GM06990 (cell line): ENCODE measurements at places on chromosomes 12 and 14.

GRCh38 chr12:70849265-70849960 is 71.1 kb downstream of the PTPRR start:
- DNase-seq, result no peak

DNA sequence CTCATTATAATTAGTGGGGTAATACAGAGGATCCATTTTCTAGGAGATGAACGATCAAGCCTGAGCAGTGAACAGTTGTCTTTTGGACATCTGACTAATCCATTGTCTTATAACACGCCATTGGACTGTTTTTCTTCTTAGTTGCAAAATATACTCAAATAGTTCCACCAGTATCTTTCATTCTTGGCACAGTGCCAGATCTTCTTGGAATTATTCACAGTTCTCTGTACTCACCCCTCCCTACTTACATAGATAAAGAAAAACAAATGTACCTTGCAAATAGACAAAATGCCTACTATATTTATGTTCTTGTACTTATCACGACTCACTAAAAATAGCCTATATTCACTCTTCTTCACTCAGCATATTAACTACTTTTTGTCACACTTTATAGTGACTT is 3.8 kb downstream of the CBLN3 start:
- no peak for DNase-seq

DNA sequence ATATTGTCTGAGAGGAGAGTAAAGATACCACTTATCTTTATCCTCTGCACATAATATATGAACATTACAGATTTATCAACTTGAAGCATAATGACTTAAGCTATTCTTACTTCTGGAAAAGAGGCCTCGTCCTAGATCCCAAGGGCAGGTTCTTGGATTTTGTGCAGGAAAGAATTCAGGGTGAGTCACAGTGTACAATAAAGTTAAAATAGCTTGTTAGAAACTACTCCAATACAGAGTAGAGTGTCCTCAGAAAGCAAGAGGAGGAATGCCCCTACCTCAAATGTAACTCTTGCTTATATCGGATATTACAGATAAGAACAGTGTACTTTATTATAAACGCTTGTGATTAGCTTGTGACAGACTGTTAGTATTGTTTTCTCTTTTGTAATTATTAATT is 41.9 kb upstream of the ABCC9 start:
- DNase-seq, result no peak

DNA sequence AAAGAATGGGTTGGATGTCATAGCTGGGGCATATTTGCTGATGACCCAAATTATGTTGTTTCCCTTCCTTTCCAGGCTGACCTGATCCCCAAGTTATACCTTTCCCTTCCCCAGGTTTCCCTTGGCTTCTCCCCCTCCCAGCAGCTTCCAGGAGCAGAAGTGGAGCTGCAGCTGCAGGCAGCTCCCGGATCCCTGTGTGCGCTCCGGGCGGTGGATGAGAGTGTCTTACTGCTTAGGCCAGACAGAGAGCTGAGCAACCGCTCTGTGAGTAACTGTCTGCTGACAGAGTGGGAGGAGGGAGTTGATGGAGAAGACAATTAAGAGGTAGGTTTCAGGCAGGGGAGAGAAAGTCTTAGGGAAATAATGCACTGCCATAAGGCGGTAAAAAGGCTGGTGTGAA is 25.0 kb downstream of the A2ML1 start:
- DNase-seq, result no peak

DNA sequence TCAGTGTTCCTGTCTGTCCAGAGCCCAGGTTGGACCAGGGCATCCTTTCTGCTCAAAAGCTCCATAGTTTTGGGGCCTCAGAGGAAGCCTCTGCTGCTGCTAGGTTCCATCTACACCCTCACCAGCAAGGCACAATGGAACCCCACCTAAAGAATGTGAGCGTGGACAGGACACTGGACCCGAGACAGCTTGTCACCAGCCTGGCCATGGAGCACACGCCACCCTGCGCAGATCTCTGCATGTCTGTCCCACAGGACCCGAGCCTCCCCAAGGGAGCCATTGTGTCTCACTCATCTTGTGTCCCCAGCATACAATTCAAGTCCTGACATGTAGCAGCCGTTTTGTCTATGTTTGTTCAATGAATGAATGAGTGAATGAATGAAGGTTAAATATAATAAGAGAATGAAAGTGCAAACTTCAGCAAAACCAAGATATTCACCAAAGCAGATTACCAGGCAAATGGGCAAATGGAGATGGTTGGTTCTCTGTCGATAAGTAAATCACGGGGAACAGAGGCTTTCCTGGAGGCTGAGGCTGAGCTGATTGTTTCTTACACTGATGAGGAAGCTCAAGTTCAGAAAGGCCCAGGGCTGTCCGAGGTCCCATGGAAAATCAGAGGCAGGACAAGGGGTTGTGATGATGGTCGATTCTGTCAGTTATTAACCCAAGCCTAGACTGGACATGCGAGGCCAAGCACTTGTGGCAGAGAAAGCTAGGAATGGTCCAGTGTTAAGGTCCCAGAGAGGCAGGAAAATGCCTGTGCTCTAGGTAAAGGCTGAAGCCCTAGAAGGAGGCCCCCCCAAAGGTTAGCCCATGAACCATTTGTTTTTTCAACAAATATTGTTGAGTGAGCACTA is 27.0 kb downstream of the SERPINA3 start:
- DNase-seq, result no peak

DNA sequence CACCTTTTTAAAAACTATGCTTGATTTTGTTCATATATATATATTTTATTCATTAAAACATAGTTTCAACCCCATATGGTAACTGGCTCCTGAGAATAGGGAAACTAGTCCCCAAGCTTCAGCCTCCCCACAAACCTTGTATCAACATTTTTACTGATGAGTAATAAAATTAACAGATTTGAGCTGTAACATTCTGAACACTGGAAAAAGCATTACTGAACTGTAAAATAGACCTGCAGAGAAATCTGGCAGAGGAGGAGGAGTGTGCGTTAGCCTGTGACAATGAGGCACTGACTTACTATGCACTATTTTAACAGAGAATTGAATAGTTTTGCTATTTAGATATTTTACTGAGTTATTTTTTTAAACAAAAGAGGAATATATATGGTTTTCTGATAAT is 43.1 kb downstream of the FRS2 start:
- no peak for DNase-seq

GRCh38 chr14:92930737-92931602 is 8.0 kb downstream of the CHGA start:
- no peak for DNase-seq

DNA sequence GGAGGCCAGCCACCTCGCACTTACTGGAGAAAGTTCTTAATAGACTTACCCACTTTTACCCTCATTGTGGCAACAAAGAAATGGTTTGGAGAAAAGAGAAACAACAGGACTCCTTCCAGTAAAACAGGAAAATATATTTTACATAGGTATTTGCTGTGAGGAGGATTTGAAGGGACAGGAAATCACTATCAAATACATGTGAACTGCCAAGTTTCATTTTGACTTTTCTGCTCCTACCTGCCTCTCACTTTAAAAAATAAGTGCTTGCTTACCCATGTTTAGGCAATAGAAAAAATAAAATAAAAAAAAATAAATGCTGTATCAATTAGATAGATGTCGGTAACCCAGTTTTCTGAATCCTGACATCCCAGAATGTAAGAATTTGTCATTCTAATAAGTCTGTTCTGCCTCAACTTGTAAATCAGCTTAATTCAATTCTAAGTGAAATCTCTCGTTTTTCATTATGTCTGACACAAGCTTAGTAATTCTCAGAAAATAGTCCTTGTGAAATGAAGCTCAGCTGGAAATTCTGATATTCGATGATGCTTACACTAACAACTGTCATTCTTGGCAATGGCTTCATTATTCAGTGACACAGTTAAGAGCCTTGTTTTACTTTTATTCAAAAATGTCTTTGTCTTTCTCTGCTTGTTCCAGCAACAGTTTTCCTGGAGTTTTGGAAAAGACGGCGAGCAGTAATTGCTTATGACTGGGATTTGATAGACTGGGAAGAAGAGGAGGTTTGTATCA is 131.3 kb downstream of the SLC5A8 start:
- DNase-seq, result no peak

DNA sequence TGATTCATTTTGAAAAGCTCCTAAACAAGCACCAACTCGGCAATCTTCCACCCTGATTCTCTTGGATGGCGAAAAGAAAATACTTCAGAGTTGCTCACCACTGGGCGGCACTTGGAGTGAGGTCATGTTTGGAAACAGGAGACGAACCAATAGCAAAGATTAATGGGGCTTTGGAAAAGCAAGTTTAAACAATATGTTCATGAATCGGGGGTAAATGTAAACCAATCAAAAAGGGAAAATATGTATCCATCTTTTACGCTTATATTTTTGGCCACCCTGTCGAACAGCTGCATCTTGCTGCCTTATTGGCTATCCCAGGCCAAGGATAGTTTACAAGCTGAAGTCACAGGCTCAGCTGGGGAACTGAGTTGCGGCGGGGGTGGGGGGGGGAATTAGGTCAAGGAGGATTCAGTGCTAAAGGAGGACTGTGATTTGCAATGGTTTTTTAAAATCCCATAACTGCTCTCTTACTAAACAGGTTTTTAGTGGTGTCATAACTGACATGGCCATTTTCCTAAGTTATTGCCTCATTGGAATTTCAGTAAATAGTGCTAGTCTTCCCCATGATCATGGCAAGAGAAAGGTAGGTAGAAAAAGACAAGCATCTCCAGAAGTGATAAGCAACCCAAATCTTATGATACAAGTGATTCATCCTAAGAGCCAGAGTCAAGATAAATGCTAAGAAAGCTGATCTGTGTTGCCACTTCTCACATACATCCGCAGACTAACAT is 210.6 kb downstream of the PHLDA1 start:
- no peak for DNase-seq

DNA sequence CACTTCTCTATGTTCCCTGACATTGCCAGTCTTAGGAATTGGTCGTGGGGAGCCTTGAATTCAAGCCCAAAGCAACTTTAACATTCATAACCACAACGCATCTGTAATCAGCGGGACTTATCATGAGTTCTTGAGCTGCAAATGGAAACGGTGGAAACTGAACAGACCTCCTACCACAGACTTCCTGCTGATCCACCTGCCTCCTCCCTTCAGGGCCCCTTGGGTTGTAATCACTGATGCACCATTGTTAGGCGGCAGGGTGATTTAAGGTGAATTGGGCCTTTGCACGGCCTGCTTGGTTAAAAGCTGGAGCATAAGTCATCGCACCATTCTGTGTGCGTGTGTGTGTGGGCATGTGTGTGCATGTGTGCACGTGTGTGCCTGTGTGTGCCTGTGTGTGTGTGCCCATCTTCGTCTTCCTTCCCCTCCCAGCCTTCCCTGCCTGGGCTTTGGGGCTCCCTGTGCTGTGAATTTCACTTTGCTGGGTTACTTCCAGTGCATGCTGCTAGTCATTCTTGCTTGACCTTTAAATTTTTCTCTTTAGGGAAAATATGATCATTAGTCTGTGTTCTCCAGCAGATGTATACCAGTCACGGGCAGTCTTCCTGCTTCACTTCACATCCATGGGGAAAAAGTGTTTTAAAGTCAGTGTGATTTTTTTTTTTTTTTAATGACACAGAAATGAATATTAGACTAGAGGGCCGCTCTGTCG is 29.1 kb downstream of the CHST11 start:
- no peak for DNase-seq

DNA sequence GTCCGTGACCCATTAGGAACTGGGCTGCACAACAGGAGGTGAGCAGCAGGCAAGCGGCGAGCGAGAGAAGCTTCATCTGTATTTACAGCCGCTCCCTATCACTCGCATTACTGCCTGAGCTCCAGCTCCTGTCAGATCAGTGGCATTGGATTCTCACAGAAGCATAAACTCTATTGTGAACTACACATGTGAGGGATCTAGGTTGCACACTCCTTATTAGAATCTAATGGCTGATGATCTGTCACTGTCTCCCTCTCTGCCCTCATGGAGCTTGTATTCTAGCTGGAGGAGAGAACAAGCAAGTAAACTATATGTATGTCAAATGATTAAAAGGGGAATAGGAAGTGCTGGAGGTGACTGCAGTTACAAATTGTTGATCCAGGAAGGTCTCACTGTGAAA is 479.1 kb downstream of the EGLN3 start:
- DNase-seq, result no peak

DNA sequence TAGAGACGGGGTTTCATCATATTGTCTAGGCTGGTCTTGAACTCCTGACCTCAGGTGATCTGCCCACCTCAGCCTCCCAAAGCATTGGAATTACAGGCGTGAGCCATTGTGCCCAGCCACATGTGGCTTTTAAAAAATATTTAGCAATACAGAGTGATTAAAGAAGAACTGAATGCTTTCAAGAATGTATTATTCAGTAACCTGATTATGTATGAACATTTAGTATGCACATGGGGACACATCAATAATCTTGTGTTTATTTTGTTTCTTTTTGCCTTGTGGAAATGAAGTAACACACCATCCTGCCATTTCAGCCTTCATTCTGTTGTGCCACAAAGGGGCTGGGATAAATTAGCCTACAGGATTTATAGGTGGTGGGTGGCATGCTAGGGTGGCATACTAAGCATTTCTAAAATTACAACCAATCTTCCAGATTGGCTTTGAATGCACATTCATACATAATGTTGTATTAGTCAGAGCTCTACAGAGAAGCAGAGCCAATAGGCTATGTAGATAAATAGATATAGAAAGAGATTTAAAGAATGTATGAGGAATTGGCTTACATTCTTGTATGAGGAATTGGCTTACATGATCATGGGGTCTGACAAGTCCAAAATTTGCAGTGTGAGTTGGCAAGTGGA is 25.5 kb upstream of the TXNRD1 start:
- DNase-seq, result no peak

DNA sequence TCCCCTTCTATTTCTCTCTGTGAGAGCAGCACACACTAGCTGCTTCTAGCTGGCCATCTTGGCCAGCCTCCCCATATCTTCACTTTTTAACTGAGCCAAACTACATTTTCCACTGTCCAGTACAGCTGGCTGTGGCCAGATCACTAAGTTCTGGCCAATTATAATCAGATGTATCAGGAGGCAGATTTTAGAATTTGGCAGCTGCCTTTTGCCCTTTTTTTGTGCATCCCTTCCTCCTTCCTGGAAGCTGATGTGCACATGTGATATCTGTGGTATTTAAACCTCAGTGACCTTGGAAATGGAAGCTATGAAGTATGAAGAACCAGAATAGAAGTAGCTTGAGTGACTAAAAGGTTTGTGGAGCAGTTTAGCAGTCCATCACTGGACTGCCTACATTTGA is 49.8 kb upstream of the ANO6 start:
- DNase-seq, result no peak

DNA sequence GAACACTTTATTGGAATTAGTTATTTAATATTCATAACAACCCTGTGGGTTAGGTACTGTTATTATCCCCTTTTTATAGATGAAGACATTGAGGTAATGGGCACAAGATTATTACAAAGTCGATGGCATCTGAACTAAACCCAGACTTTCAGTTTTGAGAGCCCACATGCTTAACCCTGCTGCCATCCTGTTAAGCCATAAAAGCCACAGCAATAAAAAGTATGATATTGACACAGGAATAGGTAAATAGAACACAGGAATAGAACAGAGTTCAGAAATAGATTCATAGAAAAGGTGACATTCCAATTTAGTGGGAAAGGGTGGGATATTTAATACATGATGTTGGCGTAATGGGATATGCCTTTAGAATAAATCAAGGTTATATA is 119.8 kb downstream of the SLC38A1 start:
- no peak for DNase-seq

GRCh38 chr12:65667932-65668331 is 156.4 kb upstream of the HMGA2 start:
- DNase-seq, result no peak

- DNase-seq, result no peak
These were observed 11.5 kb upstream of the PRKAG1 start for GRCh38 chr12:49030119-49030518.

GRCh38 chr14:65709576-65709975 is 297.0 kb downstream of the FUT8 start:
- no peak for DNase-seq
